ENCODE measurements at places on chromosomes 12 and 14.

DNA sequence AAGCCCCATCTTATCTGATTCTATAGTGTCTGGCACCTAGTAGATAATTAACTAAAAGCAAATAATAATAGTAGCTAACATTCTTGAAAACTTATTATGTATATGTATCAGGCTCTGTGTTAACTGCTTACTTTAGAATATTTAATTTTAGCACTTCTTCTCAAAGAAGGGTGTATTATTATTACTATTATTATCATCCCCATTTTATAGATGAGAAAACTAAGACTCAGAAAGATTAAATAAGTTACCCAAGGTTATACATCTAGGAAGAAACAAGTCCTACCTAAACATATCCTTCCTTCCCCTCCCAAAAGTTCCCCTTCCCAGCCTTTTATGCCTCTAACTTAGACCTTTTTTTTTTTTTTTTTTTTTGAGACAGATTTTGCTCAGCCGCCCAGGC, 61.4 kb downstream of the UBR7 start:
- no peak for DNase-seq

DNA sequence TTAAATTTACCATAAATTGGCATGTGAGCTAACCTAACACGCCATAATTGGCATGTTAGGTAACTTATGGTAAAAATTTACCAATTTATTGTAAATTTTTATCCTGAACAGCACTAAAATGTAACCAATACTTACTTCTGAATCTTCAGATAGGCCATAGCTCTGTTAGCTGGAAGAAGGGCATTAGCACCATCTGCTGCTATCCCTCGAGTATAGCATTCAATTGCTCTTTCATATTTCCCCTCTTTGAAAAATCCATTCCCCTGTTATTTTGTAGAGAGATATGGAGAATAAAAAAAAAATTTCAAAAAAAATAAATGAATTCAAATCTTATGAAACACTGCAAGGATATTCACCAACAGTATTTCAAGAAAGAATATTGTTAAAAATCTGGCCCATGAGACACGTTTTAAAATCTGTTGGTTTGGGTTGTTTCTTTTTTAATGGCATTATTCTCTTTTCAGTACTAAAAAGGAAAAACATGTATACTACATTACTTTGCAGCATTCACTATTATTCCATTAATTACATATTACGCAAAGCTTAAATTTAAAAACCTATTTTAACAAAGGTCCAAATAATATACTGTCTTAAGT, 19.1 kb downstream of the RPAP3 start:
- DNase-seq: no peak

DNA sequence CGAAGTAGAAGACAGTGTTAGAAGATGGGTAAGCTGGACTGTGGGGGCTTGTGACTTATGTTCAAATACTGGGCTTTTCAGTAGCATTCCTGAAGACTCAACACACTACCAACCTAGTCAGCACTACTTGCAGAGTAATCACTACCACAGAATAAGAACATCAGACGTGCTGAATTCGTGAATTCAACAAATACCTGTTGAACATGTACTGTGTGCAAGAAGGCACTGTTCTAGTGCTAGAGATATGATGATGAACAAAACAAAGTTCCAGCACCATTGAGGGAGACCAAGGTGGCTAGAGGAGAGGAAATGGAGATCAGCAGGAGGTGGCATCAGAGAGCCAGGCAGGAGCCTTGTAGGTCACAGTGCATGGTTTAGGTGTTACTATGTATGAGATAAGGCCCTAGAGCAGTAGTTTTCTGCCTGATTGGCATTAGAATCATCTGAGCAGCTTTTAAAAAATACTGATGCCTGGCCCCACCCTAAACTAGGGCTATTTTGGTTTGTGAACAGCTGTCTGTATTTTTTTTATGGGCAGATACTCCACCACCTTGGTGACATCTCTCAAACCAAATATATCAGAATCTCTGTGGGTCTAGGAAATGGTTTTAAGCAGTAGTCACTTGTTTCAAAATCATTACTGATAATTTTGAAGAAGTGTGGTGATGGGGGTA, 26.8 kb downstream of the FERMT2 start:
- DNase-seq: no peak

DNA sequence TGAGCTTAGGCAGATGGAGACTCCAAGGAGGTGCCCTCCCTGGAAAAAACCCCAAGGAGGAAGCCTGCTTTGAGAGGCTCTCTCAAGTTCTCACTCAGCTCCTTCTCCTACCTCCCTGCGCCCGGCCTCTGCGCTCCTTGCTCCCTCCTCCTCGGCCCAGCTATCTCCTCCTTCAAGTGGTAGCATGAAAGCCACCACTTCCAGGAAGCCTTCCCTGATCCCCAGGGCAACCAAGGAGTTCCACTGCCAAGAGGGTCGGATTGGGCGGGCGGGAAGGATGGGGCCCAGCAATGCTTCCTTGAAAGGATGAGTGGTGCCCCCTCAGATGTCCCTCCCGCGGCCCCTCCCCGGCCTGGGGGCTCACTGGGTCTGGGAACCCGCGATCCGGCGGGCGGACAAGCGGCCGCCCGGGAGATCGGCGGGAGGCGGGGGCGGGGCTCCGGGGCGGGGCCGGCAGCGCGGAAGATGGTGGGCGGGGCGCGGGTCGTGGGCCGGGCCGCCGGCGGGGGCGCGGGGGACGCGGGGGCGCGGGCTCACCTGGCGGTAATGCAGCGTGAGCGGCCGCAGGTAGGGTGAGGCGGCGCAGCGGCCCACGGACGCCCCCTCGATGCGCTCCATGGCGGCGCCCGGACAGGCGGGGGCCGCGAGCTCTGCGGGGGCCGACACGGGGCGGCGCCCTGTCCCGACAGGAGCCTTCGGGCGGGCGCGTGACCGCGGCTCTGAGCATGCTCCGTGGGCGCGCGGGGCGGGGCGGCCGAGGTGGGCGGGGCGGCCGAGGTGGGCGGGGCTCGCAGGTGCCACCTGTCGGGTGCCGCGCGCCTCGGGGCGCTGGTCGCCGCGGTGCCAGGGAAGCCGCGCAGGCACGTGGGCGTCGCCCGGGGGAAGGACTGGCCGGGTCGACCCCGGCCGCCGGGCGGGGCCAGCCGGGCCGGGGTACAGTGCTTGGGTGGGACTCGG, at the start of gene NUDT14:
TSS of gene NUDT14 (minus strand) at position 721 of the 957 bp plus-strand sequence. CDS start at position 618, 103 bp downstream.
- peak; percentile 94 for DNase-seq

GRCh38 chr12:104480826-104481440, 24.2 kb downstream of the CHST11 start:
- peak; percentile 77 for DNase-seq

GRCh38 chr14:91575469-91576208, 65.5 kb upstream of the PPP4R3A start:
- DNase-seq: no peak

DNA sequence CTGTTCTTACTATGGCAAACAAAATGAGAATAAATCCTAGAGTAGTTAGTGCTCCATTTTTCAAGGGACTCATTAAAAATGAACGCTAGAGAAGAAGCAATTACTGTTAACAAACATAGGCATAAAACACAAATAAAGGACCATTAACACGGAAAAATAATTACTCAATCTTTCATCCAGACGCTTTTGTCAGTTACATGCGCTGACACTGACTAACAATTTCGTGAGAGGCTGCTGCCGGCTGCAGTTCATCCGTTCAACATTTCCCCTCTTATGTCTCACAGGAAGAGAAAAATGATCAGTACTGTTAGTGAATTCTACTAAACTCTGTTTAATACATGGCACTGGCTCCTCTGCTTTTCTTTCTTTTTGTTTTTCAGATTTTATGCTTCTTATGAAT, 472.7 kb upstream of the FLRT2 start:
- no peak for DNase-seq

DNA sequence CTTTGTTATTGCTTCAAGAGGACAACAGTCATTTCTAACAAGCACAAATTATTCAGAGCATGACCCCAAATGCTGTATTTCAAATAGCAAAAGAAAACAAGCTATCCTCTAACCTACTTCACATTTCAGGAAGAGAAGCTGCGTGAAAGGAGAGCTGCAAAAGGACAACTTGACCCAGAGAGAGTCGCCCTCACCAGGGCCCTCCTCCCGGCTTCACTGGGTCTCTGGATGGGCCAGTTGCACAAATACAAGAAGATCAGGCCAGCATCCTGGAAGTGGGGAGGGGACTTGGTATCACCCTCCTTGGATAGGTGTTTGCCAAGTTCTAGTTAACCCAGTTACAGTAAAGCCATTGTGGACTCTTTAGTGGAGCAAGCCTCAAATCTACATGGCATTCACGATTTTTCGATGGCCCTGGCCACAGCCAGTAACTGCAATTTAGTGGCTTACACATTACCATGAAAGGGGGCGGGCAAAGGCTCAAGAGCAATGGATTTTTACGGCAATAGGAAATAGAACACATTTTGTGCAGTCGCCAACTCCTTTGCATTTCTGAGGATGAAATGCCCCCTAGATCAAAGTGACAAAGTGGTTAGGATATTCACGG, 166.9 kb upstream of the DIO2 start:
- DNase-seq: no peak

DNA sequence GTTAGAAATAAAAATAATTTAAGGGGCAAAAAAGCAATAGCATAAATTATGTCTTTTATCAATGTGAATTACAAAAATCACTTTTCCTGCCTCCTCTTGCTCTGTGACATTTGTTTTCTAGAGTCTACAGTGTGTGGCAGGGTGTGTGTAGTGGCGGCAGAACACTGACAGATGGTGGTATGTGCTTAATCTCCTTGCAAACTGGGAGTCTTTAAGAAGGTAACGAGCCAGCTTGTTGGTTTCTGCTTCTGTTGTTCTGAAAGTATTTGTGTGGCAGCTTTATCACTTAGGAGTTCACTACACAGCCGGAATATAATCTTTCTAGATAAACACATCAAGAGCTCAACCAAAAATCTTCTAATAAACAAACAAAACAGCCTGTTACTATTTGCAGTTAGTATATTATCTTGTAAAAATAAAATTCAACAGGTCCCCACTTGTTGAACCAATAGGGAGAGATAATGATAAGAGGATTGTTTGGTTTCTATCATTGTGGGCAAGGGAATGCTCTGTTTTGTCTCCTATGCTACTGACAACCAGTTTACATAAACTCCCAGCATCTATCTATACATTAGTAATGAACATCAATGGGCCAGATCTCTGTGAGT, 13.0 kb downstream of the CDKL1 start:
- DNase-seq: no peak

DNA sequence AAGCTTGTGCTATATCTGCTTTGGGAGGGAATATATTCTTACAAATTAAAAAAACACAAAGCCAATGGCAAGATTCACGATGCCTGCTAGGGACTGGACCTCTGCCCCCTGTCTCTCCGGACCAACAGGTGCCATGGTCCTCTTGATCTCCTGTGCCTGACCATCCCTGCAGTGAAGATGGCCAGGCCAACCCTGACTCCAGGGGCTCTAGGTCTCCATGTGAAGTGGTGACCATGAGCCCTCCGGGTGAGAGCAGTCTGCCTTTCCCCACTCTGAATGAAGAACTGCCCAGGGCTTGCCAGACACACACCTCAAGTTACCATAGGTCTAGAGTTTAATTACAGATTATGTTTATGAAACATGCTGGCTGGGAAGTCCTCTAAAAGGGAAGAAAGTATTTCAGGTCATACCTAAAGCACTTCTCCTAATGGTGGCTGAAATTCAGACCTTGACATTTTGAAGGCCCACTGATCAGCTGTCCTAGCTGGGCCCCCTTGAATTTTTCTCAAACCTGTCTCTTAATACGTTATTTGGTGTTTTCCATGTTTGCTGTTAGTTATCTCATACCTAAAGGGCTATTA, 1.4 kb downstream of the ARHGDIB start:
- no peak for DNase-seq

- DNase-seq: peak; percentile 31
Measured at GRCh38 chr12:53484686-53485575, 14.3 kb downstream of the MAP3K12 start.

DNA sequence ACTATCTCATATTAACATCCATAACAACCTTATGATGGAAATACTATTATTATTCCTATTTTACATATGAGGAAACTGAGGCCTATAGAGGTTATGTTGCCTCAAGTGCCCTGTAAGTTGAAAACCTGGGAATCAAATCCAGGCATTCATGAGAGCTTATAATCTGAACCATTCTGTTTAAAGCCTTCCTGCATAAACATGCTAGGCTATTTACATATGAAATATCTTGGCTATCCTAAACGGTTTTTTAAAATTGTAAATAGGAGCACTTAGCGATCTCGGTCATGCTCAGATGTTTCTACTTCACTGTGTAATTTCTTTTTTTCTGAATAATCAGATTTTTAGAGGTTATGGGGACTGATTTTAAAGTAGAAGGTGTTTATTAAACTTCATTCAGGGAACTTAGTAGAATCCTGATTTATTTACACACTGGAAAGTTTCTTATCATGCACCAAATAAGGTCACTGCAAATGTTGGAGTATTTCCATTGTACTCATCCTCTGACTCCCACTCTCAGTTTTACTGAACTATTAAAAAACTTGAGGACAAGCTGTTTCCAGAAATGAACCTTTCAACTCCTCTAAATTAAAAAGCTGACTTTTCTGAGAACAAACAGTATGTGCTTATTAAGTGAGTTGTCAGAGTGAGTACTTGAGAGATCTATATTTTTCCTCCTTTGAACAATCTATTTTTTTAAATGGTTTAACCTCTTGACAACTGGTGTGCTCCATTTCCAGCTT, 141.7 kb downstream of the PIK3C2G start:
- no peak for DNase-seq

- DNase-seq: no peak
Measured at GRCh38 chr12:76879710-76880518, 1.1 kb upstream of the CSRP2 start.

DNA sequence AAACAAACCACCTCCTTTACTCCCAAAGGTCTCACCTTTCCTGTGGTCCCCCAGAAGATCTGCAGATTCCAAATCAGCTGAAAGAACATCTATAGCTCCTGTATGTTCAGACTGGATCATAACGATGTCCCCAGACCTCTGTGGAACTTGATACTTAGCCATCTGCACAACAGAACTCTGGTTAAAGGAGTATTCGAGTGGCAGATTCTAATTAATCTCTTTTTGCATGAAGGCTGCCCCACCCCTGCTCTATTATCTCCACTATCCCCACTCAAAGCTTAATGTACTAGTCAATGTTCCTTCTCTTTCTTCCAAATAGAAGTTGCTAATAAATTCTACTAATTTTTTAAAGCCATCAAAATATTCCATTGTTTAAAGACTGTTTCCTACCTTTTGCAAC, 22.8 kb downstream of the GSTZ1 start:
- DNase-seq: no peak

DNA sequence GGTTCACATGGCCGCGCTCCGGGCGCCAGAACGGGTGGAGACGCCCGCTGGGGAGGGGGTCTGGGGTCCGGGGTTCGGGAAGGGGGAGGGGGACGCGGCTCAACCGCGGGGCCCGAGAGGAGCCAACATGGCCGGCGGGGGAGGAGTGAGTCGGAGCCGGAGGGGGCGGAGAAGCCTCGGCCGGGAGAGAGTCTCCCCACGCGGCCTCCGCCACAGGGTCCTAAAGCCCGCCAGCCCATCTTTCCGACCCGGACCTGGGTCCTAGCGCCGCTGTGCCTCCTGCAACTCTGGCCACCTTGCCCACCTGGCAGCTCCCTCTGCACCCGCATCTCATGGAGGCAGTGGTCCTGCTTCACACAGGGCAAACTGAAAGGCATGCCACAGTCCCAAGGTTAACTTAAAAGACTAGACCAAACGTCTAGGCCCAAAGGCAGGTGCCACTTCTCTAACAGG, at the start of gene BAZ2A:
TSS of gene BAZ2A (minus strand) at position 147 of the 453 bp plus-strand sequence. CDS start 12,796 bp downstream, outside the sequence.
- peak; percentile 94 for DNase-seq

Measured in upper lobe of right lung (tissue), 1 donor.